Endothelial cell (in vitro differentiated cells): ENCODE measurements at places on chromosomes 1 and 21. TPM values are rescaled to one million over a fixed set of nuclear protein-coding genes. Genes with fewer than 3 reads are reported as not detected.

DNA sequence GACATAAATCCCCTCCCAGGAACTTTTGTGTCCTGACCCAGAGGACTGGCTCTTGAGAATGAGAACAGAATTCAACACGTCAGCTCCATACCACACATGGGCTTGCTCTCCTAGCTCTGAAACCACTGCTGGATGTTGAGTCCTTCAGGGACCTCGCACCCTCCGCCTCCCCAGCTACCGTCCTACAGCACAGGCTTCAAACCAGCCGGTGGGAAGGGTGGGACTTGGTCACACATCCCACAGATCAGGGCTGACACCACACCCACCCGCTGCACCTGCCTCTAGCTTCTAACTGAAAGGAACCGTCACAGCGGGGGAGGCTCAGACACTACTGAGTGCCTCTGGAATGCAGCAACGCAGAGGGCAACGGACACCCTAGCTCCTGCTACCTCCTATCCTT lies 24.0 kb downstream of the MRAP start:
- H3K4me1 ChIP-seq: no peaks in the 10 kb centered on the region
- H3K36me3 ChIP-seq: peaks cover 62% of the 10 kb centered on the region
- peak overlapping the region; percentile 74 for H3K4me3 ChIP-seq
- peaks cover 2% of the 10 kb centered on the region for H3K27me3 ChIP-seq
- DNase-seq: no peak

DNA sequence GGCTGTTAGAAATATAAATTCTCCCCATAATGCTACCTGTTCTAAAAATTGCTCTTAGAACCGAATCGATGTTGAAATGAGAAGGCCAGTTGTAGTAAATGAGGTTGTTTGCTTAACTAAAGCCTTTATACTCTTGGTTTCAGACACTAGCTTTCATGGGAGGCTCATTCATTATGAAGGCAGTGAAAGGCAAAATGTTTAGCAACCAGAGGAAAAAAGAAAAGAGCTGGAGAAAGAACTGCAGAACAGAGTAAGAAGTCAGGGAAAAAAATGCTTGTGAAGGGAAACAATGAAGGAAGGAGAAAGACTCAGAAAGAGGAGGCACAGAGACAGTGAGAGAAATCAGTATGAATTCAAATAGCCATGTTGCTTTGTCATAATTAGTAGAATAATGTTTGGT lies 128.2 kb downstream of the ATP5PO start:
- no peaks in the 10 kb centered on the region for H3K36me3 ChIP-seq
- H3K4me1 ChIP-seq: peaks cover 12% of the 10 kb centered on the region
- no peak overlapping the region for H3K27ac ChIP-seq
- H3K4me3 ChIP-seq: no peak overlapping the region

DNA sequence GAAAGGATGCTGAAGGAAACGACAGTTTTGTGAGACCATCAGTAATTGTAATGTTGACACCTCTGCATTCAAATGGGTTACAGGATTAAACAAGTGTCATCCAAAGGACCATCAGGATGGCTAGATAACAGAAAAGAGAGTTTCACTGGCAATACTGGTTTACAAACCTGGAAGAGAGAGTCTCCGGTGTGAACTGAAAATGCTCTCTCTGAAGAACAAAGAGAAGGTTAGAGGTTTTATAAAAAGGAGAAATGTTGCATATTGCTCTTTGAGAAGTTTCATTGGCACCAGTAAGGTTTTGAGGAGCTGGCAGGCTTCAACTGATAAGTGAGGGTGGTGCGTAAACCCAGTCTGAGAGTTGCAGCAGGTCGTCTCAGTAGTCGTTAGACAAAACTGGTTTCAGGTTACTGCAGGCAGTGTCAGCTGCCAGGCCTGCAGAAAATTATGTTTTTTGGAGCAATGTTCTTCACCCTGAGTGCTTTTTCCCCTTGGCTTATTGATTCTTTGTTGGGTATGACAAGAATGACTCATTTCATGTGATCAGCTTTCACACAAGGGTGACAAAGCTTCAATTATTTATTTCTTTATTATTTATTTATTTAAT lies 42.2 kb downstream of the KCNK1 start:
- no peaks in the 10 kb centered on the region for H3K27me3 ChIP-seq
- no peak for DNase-seq
- H3K4me1 ChIP-seq: no peaks in the 10 kb centered on the region

- peak overlapping the region; percentile 68 for H3K4me3 ChIP-seq
- H3K36me3 ChIP-seq: no peaks in the 10 kb centered on the region
- peak overlapping the region; percentile 83 for H3K27ac ChIP-seq
- DNase-seq: peak; percentile 55
- H3K27me3 ChIP-seq: peaks cover 6% of the 10 kb centered on the region
- H3K4me1 ChIP-seq: peaks cover 58% of the 10 kb centered on the region
Measured at GRCh38 chr1:234743791-234744611, 134.0 kb upstream of the IRF2BP2 start.

GRCh38 chr1:88791192-88791591 lies 100.2 kb downstream of the GTF2B start:
- H3K4me3 ChIP-seq: no peak overlapping the region
- no peak for DNase-seq
- H3K27ac ChIP-seq: no peak overlapping the region
- peaks cover 14% of the 10 kb centered on the region for H3K36me3 ChIP-seq
- peaks cover 5% of the 10 kb centered on the region for H3K4me1 ChIP-seq

DNA sequence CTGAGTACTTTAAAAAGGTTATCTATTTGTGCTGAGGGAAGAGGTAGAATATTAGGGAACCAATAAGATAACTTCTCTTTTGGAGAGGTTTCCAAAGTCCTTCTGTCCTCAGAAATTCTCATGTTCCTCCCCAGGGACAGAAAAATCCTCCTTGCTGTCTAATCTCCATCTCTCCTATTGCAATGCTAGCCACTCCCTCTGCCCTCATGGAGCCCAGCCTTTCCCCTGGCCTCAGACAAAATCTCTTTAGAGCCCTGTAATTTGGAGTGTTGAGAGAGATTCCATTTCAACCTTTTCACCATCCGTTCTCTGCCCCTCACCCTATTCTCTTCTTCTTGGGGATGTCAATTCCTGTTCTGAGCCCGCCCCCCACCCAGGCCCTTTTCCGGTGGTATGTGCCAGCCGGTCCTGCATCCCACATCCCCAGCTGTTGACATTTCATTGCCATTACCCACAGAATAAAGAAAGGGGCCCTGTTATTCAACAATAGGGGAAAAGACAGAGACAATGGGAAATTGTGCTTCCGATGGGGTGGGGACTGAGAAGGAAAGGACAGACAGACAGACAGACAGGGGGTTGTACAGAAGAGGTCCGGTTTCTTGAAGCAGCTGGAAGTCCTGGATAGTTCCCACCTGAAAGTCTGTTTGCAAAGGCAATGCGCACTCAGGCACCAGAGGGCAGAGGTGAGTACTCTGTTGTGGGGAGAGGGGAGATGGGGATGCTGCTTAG lies at the start of gene HAPLN2:
TSS of gene HAPLN2 (plus strand) at position 563 of the 729 bp plus-strand sequence. CDS start 4,076 bp downstream, outside the sequence.
- DNase-seq: peak; percentile 73
- H3K27ac ChIP-seq: no peak within 1 kb of the TSS
- peaks cover 9% of the 10 kb centered on the region for H3K27me3 ChIP-seq
- H3K4me3 ChIP-seq: no peak within 1 kb of the TSS

- DNase-seq: no peak
- peak overlapping the region; percentile 98 for H3K4me3 ChIP-seq
- no peaks in the 10 kb centered on the region for H3K36me3 ChIP-seq
- H3K27ac ChIP-seq: peak overlapping the region; percentile 98
Measured at GRCh38 chr1:75725266-75725665, 757 bp downstream of the ACADM start.

DNA sequence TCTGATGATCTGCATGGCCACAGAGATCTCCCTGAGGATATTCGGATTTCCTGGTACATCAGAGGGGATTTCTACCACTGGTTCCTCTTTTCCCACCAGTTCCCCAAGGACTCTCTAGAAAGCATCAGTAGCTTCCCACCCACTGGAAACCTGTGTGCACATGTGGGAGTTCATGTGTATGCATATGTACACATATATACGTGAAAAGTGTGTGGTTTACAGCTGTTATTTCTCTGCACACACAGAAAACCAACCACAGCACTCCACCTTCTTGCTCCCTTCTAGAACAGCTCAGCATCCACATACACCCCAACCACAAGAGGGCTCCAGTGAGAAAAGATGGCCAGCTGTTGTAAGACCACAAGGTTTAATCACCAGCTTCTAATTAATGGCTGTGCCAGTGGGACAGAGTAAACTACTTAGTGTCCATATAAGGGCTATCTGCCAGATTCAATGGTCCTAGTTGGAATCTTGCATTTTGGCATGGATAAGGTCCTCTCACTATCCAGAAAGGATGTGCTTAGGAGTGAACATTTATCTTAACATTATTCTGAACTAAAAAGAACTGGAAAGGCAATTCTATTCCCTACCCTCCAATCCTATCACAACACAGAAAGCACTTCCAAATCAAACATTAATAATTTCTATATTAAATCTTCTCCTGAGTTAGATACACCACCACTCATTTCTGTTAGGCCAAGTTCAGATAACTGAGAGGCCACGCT lies 24.1 kb downstream of the GPR3 start:
- peak overlapping the region; percentile 45 for H3K27ac ChIP-seq
- H3K36me3 ChIP-seq: peaks cover 56% of the 10 kb centered on the region
- peaks cover 6% of the 10 kb centered on the region for H3K27me3 ChIP-seq
- peaks cover 38% of the 10 kb centered on the region for H3K4me1 ChIP-seq
- H3K4me3 ChIP-seq: peak overlapping the region; percentile 26
- DNase-seq: peak; percentile 60

GRCh38 chr1:211729238-211729637 lies 53.8 kb upstream of the NEK2 start:
- no peak overlapping the region for H3K27ac ChIP-seq
- H3K36me3 ChIP-seq: no peaks in the 10 kb centered on the region
- DNase-seq: no peak
- no peaks in the 10 kb centered on the region for H3K4me1 ChIP-seq

DNA sequence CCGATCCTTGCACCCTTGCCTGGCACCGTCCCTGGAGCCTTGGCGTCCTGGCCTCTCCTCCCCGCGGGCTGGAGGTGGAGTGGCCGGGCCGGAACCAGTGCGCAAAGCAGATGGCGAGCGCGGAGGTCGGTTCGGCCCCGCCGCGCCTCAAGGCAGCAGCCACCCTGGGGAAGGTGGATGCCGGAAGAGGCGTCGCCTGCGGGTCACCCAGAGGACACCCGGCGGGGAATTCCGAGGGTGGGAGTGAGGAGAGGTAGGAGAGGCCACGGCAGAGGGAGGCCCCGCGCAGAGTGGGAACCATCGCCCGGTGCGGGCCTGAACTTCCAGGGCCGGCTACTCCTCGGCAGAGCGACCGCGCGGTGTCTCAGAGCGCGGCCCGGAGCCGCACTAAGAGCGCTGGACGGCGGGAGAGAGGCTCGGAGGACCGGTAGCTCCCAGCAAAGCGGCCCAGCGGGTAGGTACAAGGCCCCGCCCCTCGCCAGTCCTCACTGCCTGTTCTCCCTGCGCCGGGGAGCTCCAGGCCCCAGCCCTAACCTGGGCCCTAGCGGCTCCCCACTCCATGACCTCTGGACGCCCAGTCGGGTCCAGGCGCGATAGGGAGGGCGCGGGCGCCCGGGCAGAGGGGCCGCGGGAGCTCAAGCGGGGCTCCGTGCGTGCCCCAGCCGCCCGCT lies at the start of gene RNF207:
TSS of gene RNF207 (plus strand) at position 271 of the 671 bp plus-strand sequence. CDS start 417 bp downstream, outside the sequence.
- H3K36me3 ChIP-seq: no peaks in the 10 kb centered on the region
- no peak within 1 kb of the TSS for H3K4me3 ChIP-seq
- peaks cover 1% of the 10 kb centered on the region for H3K4me1 ChIP-seq
- peak; percentile 42 for DNase-seq
- no peak within 1 kb of the TSS for H3K27ac ChIP-seq
- H3K27me3 ChIP-seq: peaks cover 6% of the 10 kb centered on the region

GRCh38 chr1:61270761-61271411 lies 188.5 kb downstream of the NFIA start:
- no peak overlapping the region for H3K27ac ChIP-seq
- H3K4me1 ChIP-seq: peaks cover 31% of the 10 kb centered on the region
- no peak for DNase-seq
- no peaks in the 10 kb centered on the region for H3K36me3 ChIP-seq
- H3K4me3 ChIP-seq: no peak overlapping the region

DNA sequence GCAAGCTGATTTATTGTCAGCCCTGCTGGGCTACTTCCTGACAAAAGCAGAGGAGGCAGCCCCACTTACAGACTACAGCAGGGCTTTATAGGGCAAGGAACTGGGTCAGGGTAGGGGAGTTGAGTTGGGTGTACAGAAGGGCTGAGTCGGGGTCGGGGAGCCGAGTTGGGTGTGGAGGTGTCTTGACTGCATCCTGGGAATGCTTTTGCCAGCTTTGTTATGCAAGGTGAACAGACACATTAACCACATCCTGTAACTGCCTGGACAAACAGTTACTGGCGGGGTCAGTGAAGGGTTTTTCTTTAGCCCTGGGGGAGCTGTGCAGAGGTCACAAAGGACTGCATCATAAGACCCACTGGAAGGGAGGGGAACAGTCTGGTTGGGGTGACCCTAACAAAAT lies 39.1 kb upstream of the GBP5 start:
- no peaks in the 10 kb centered on the region for H3K36me3 ChIP-seq
- no peak overlapping the region for H3K27ac ChIP-seq
- peaks cover 1% of the 10 kb centered on the region for H3K27me3 ChIP-seq

GRCh38 chr1:216205176-216205575 lies 218.1 kb downstream of the USH2A start:
- no peak overlapping the region for H3K4me3 ChIP-seq
- DNase-seq: no peak
- H3K27ac ChIP-seq: no peak overlapping the region
- no peaks in the 10 kb centered on the region for H3K36me3 ChIP-seq
- peaks cover 3% of the 10 kb centered on the region for H3K4me1 ChIP-seq

DNA sequence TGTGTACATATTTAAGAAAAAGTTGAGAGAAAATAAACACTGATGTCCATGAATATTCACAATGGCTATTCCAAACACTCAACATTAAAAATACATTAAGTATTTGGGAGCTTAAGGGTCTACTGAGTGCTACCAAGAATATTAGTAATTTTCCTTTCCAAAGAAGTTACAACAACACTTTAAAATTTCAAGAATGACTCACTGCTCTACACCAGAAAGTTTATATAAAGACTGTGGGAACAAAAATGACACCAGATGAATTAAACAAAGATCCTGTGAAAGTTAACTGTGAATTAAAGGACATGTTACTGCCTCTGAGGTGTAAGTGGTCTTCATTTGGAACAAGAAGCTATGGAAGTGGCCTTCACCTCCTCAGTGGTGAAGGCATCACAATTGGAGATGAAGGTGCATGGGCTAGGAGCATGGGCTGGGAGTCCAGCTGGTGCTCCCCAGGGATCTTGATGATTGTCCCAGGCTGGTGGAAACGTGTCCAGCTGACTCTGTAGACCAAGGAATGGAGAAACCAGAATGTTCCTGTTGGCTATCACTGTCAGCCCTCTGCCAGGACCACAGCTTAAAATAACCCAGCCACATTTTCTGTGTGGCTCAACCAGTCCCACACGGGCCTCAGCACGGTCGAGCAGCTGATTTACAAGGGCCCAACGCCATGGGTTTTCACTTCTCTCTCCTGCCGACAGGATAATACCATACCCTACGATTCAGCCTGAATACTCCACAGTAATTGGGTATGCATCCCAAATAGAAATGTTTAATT lies 28.8 kb downstream of the TAF5L start:
- H3K27me3 ChIP-seq: no peaks in the 10 kb centered on the region
- no peak overlapping the region for H3K4me3 ChIP-seq
- no peak for DNase-seq
- no peak overlapping the region for H3K27ac ChIP-seq

- H3K27me3 ChIP-seq: peaks cover 5% of the 10 kb centered on the region
- H3K27ac ChIP-seq: no peak overlapping the region
- H3K4me3 ChIP-seq: no peak overlapping the region
- no peak for DNase-seq
Measured at GRCh38 chr21:37534431-37534830, 167.9 kb downstream of the DYRK1A start.

The BARHL2 gene
- not detected for total RNA-seq

The PEF1 gene
- 70.9 TPM for total RNA-seq
